DND-41 (cell line): ENCODE measurements at places on chromosomes 7 and 10.

GRCh38 chr7:108328174-108328651 is 128.0 kb downstream of the NRCAM start:
- DNase-seq = no peak

DNA sequence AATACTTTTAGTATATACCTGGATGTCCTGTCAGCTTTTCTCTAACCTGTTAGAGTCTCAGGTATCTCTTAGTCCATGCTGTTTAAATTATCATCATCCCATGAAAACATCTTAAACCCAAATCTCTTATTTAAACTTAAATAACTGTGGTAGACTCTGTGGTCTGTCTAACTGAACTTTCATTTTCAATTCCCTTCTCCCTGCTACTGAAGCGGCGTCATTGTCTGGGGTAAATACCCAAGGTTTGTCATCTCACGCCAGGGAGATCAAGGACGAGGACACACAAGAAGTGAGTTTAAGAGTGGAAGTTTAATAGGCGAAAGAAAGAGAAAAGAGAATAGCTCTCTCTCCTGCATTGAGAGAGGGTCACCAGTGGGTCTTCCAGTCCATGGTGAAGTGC is 804.4 kb upstream of the CELF2 start:
- DNase-seq = no peak

DNA sequence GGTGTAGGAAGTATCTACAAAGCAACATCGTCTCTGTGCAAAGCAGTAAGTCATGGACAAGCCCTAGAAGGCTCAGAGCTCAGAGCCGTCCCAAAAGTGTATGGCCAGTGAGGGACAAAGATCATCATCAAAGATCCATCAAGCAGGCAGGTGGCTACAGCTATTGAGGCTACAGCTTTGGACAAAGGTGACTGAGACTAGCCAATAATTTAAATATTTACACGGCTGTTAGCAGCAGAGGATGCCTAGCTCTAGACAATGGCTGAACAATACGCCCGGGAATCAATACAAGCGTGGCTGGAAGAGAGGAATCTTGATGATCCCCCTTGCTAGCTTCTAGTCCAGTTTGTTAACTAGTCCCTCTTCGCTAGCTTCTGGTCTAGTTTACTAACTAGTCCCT is 17.9 kb downstream of the NMT2 start:
- DNase-seq = no peak

DNA sequence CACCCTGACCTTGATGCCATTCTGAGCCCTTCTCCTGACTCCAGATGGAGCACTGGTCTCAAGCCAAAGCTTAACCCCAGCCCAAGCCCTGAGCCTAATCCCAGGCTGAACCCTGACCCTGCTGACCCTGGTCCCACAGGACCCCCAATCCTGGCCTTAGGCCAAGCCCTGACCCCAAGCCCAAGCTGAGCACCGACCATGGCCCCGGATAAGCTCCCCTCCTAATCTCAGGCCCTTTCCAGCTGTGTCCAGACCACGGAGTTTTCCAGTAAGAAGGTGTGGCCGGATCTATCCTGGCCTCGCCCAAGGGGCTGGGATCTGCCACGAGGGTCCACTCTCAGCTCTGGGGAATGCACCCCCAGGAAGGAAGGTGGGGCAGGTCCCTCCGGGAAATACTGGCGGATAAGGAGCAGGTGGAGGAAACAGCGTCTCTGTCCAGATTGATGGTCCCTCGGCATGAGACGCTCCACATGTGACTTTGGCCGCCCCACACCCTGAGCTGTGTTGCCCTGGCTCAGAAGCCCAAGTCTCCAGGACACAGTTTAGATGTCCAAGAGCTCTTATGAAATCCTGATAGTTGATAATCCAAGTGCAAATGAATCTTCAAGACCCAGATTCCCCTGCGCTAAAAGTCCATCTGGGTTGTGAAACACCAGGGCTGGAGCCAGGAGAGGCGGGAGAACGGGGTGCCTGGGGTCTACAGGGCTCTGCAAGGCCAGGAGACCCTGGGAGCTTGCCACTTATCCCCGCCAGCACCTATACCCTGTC is 10.4 kb downstream of the ELN start:
- DNase-seq = no peak

DNA sequence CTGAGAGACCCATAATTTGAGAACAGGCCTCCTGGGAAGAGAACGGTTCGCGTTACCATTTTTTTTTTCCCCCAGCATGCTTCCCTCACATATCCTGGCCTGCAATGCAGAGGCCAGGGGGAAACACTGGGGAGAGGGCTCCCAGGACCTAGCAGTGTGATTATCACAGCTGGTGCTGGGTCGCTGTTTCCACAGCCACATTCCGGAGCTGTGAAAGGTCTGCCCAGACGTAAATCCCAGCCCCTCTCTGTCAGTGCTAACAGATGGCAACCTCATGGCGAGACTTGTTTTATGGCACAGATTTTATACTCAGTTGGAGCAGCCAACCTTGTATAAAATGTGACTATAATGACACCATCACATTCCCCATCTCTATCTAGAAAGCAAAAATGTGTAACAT is 150.5 kb downstream of the PLXDC2 start:
- no peak for DNase-seq

GRCh38 chr7:3835109-3835508 is 534.1 kb downstream of the SDK1 start:
- no peak for DNase-seq

GRCh38 chr10:5976512-5977470 is 552 bp downstream of the IL15RA start:
- DNase-seq = peak; percentile 62

DNA sequence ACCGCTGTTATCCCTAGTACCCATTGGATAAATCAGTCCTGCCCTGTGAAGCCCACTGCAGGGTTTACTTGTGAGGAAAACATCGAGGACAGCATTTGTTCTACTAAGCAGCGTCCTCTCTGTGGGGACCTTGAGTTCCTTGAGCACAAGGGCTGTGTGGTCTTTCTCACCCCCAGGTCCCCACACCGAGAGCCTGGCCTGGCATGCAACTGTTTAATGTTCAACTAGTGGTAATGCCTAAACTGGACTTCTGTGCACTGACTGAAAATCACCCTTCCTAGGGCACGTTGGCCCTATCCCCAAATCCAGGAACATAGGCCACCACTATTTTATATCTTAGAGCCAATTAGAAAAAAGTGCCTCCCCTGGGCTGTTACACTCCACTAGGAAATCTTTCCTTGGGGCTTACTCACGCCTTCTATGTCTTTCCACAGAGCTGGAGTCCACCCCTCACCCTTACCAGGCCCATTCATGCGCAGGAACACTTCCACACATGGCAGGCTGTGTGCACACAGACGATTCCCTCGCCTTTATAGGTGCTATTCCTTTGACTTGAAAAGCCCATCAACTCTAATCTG is 1.7 kb upstream of the TMEM213 start:
- DNase-seq = no peak

DNA sequence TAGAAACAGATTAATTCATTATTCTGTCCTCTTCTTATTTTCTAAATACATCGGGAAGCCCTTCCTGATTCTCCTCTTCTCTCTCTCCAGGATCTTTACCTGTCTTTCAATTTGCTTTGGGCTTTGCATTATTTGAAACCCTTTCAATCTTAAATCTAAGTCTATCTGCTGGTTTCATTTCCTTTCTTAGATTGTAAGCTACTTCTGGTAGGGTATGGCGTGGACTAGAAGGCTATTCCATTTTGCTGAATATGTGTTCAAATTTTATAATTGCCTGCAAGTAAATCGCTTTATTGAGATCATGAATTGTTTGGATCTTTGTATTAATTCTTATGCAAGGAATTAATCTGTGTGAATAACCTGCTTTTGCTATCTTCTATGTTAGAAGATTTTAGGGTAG is 11.1 kb downstream of the STAM start:
- DNase-seq = no peak

DNA sequence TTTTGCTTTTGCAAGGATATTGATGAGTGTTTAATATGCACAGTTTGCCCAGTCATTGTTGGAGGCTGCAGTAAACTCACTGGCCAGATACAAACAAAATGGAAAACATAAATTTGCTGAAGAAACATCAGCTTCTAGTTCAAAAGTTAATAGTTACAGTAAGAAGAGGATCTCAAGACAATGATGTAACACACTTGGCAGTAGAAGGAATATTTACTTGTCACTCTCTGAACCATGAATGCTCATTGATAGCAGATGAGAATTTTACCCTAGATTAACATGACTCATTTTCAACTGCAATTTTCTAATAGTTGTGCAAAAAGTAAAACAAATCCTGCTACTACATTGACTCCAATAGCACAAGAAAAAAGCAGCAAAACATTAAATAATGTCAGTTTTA is 47.7 kb downstream of the VWC2 start:
- no peak for DNase-seq

DNA sequence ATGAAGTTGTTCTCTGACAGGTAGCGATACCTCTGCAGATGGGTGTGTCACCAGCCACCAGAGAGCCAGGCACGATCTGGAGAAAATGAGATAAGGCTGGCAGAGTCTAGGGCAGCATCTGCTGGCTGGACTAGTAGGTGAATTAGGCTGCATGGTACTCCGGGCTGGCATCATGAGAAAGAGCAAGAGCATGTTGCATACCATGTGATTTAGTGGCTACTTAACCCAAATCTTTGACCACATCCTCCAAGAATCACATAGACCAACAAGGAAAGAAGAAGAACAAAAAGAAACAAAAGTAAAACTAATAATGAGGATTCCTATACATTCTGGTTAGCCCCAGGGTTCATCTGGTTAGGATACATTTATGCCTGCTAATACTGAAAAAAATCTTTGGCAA is 23.4 kb upstream of the FAM170B start:
- DNase-seq = no peak

DNA sequence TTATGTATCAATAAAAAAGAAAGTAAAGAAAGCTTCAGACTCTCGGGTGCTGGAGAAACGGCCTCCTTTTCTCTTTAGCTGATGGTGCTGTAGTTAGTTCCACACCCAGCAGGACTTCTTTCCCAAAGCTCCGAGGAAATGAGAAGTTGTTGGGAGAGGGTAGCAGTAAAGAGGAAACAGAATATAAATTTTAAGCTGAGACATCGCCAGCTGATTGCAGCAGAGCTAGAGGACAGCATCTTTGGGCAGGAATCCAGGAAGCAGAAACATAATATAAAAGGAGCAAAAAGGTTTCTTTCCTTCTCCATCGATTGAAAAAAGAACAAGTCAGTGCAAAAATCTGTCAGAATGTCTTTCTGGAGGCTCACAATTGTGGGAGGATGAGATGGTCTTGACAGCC is 616.9 kb upstream of the FOXK1 start:
- no peak for DNase-seq

DNA sequence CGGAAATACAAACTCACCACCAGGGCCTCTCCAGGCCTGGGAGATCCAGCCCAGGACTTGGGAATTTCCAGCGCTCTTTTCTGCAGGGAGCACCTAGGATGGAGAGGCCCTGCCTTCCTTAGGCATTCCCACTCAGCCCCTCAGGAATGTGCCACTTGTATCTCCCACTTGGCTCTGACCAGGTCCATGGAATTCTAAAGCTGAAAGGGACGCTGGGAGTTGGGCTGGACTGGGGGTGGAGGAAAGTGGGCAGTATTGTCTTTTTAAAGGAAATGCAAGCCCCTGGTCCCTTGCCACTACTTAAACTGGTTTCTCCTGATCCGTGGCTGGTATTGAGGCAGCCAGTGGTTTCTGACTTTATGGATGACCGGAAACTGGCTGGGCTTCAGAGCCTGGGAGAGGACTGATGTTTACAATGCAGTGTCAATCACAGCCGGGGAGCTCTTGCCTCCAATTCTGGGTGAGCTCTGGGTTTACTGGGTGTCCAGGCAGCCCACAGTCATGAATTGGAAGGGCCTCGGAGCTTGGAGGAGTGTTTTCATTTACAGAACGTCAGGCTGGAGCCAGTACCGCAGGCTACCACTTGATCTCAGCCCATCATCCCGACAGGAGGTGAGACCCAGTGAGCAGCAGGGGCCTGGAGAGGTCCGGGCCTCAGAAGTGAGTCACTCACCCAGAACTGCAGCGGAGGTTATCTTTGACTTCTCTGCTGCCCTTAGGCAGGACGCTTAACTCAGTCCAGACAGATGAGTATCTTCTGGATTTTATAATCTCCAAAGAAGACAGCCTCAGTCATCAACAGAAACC is 27.3 kb downstream of the AGAP3 start:
- no peak for DNase-seq

DNA sequence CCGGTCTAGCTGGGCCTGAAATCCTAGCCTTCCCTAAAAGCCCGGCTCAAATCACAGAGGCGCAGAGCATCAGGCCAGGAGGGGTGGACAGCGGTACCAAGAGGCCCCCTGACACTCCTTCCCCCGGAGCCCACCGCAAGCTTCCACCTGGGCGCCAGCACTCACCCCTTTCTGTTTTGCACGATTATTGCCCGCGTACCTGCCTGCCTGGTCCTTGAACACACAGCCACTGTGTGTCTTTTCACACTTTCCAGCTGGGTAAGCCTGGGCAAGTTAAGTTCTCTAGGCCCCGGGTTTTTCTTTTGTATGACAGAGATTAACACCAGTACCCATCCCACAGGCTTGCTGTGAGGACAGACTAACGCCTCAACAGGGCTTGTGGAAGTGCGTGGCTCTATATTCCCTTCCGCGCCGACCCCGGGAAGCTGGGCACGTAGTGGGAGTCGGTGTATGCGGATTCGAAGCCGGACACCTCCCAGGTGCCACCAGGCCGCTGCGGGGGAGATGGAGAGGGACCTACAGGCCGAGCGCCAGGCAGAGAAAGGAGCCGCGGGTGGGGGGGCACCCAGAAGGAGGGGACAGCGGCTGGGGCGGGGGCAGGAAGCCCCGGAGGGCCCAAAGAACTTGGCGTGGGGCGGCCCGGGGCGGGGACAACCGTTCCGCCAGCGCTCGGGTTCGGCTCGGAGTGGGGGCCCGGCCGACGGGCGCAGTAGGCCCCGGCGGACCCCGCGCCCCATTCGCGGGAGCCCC is 792 bp downstream of the ZNF746 start:
- DNase-seq = peak; percentile 66

DNA sequence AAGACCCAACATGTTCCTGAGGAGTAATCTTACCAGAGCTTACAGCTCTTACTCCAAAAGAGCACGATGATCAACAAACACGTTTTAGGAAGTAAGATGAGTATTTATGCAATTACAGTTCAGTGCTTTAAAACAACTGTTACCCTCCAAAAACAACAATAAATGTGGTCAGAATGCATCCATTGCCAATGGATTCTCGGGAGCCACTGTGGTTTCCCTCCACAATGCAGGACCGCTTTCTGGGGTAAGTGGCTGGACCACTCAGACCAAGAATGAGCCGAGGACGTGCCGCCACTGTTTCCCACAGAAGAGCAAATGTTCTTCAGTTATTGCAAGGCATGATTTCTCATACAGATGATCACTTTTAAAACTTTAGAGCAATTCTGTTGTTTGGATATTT is 232.3 kb upstream of the MKLN1 start:
- DNase-seq = no peak

DNA sequence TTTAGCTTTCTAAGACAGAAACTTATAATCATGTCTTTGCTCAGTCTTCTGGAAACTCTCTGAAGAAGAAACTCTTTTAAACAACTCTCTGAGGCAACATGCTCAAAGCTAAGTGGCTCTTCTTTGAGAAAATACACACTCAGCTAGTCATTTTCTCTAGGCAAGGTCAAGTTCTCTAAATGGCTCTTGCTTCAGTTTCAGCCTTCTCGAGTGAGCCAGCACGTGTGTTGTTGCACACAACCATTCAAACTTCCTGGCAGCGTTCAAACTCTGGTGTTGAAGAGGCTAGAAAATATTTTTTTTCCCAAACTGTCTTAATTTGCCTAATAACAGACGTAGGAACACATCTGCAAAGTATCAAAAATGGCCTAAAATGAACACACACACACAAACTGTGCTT is 129.1 kb downstream of the THSD7A start:
- DNase-seq = no peak
